Naive B cell (primary cell): ENCODE measurements at places on chromosomes 7 and 10.

DNA sequence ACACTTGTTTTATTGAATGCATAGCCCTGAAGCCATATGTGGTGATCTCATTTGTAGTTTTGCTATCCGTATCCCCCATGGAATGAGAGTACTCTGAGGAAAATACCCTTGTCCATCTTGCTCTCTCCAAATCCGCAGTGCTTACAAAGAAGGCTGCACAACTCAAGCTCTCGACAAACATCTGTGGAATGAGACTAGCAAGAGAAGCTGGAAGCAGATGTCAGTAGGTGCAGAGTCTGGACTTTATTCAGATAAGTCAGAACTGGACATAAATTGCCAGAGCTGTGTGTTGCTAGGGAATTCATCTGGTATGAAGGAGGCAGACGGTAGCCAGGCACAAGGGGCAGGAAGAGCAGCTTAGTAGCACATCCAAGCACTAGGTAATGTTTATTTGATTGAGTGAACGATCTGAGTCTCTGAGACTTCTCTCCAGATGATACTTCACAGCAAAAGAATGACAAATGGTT is 1046.2 kb downstream of the XPNPEP1 start:
- no peak for DNase-seq

- DNase-seq: no peak
Observed at GRCh38 chr7:75991531-75992082, 2.8 kb downstream of the TMEM120A start.

- DNase-seq: no peak
Observed at GRCh38 chr7:45711161-45711490, 137.0 kb downstream of the ADCY1 start.

- DNase-seq: no peak
Observed at GRCh38 chr10:75542084-75542483, 110.7 kb downstream of the LRMDA start.

DNA sequence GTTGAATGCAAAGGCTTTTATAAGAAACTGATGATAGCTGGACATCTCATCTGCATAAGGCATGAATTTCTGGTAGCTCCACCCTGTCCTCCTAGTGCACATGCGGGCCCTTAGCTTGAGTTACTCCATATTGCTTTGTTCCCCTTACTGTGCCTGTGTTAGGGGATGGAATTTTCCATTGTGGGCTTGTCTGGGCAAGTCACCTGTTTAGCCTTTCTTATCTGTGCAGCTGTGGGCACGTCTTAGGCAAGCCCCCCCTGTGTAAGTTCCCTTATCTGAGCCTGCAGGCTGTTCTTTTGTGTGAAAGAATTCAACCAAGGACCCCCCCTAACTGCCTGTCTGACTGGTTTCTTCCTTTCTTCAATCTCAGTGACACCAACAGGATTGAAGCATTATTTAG is 14.5 kb upstream of the CROT start:
- DNase-seq: no peak

GRCh38 chr10:60139798-60140566 is 233.6 kb upstream of the CCDC6 start:
- DNase-seq: no peak

- DNase-seq: no peak
Observed at GRCh38 chr10:101759309-101760247, 16.3 kb downstream of the FGF8 start.

- DNase-seq: no peak
Observed at GRCh38 chr10:114706458-114707055, 48.5 kb upstream of the ABLIM1 start.

- DNase-seq: no peak
Observed at GRCh38 chr7:78476851-78477405, 678.4 kb downstream of the PHTF2 start.

DNA sequence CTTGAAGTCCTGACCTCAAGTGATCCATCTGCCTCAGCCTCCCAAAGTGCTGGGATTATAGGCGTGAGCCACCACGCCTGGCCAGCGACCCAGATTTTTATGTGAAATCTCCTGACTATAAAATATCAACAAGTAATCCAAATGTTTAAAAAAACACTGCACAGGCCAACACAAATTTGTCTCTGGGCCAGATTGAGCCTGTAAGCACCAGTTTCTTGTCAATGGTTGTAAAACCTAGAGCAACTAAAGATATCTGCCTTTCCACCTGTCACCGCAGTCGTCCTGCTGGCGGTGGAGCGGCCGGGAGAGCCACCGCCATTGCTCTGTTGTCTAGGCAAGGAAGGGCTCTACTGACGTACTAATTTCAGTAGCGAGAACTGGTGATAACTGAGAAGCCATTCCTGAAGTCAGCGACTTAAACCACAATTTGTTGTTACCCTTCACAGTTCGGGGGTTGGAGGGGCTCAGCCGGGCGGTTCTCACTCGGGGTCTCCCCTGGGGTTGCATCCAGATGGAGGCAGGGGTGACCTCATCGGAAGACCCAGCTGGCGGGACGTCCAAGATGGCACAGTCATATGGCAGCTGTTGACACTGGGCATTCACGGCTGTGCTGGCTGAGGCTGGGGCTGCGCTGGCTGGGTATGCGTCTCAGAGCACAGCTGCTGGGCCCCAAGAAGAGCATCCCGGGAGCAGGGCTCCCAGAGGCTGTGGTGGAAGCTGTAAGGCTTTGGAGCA is 55.2 kb upstream of the PDGFA start:
- no peak for DNase-seq

DNA sequence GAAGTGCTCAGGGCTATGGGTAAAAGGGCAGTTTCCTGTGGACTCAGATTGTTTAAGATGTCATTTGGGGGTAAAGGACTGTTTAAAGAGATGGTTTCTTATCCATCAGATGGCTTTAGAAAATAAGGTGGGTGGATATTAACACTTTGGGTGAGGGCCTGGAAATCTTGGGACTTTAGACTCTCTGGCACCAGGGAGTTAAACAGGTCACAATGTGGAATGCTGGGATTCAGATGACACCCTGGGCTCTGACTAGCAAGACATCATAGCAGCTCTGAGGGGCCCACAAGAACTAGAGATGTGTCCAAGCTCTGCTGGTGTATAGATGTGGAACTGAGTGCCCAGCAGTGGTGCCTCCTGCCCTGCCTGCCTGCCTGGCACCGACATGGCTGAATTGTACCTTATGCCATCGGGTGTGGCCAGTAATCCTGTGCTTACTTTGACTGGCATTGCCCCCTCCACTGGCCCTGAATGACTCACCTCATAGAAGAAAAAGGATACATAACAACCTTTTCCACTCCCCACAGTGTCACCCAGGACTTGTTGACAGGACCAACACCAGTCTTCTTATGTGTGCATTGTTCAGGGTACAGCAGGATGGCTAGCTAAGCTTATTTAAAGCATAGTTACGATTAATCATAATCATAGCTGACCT is 100.0 kb upstream of the PRR15 start:
- DNase-seq: no peak

- DNase-seq: no peak
Observed at GRCh38 chr7:30851651-30852307, 59.9 kb upstream of the AQP1 start.

DNA sequence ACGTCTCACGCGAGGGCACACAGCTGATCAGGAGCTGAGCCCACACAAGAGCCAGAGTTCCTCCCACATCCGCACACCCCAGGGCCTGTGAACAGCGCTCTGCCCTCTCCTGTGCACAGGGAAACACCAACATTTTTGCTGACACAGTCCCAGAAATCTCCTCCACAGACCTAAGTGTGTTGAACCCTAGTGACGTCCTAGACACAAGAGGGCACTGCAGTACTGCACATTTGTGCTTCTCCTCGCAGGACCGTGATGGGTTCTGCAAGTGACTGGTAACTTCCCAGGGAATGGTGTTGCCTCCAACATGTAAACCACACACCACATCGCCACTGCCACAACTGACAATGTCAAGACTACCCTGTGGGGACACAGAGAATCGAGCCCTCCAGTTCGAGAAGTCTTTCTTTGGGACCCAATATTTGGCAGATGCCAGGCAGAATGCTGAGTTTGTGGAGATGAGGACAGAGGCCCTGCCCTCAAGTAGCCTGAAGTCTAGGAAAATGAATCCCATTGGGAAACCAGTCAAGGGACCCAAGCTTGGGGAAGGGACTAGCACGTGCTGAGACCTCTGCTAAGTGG is 170.3 kb downstream of the PAXIP1 start:
- DNase-seq: no peak

GRCh38 chr7:5517057-5517456 is 93.4 kb upstream of the TNRC18 start:
- no peak for DNase-seq
